ENCODE measurements at places on chromosomes 2 and 18.

- no peak for DNase-seq
Measured at GRCh38 chr2:108184419-108184818, 55.3 kb upstream of the SULT1C3 start.

DNA sequence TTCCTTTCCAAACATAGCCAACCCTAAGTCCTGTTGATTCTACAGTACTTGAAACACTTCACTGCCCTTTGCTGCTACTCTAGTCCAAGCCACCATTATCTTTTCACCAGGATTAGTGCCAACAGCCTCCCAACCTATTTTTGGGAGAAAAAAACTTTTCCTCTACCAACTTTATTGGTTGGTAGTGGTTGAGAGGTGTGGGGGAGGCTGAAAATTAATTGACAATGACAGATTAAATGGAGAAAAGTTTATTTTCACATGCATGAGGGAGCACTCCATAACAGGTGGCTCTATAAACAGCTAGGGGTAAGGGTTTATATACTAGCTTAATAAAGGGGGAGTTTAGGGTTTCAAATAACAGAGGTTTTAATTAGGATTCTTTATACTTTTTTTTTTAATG, 37.8 kb upstream of the ITPRID2 start:
- DNase-seq, result no peak

GRCh38 chr2:83071352-83071751, 1387.7 kb downstream of the SUCLG1 start:
- DNase-seq, result no peak

GRCh38 chr2:9763356-9764152, 79.7 kb upstream of the TAF1B start:
- DNase-seq, result no peak

DNA sequence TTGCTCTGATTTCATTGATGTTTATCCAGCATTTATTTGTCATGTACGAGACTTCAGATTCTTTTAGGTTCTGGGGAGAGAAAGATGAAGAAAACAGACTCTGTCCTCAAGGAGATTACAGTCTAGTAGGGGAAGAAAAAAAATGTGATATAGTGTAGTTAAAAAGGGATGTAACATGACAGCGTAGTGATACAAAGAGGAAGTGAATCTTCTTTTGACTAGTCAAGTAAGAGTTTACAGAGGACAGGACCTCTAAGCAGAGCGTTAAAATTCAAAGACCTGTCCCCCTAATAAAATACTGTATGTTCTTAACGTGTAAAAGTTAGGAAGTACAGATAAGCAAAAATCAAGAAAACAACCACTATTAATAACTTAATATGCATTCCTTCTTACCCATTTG, 47.7 kb downstream of the NCOA1 start:
- DNase-seq, result no peak

DNA sequence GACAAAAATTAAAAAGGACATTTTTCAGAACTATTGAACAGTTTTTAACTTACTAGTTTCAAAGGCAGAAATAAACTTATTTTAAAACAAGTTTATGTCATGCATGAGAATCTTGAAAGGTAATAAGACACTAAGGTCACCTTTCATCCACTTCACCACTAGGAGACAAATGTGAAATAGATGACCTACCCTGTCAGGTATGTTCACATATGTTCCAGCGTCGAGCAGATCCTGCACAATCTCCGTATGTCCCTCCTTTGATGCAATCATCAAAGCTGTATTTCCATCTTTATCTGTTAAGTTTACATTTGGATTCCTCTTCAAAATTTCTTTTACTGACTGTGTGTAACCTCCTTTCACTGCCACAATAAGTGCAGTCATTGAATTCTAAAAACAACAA, 34.7 kb downstream of the KIDINS220 start:
- DNase-seq, result no peak

GRCh38 chr2:75577280-75577679, 16.5 kb upstream of the EVA1A start:
- no peak for DNase-seq
